CD4-positive, alpha-beta T cell treated with Interferon alpha-2 for 1 hour (primary cell): ENCODE measurements at places on chromosomes 4 and X.

DNA sequence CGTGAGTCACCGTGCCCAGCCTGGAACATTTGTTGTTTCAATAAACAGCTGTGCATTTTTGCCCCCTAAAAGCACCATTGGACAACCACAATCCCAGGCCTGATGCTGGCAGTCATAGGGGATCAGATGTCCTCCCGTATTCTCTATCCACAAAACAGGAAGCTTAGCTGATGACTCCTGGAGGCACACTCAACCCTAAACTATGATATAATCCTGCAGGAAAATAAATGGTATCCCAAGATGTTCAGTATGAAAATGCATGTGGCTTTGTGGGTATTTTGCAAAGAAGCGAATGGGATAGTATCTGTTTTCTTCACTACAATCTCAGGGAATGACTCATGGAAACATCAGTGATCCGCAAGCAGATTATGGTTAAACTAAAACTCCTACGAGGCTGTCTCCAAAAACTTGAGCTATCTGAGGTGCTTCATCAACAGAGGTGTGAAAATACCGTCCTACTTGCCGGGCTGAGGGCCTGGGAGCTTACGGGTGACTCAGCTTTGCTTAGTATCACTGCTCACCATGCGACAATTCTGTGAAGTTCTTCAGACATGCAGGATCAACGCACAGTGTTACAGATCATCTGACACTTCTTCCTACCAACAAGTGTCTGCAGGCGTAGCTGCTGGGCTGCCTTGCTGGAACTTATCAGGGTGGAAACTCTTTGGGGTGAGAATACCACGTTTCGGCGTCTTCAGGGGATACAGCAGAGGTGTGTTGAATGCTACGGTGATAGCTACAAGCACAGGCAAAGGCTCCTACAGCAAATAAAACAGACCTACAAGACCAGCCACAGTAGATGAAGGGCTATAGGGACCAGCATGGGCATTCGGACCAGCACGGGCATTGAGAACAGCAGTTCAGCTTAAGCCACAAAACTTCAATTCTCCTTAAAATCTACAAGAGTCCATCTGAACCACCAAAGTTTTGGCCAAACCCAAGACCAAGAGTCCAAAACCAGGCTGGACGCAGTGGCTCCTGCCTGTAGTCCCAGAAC, 148.5 kb downstream of the DHRSX start:
- DNase-seq = no peak

- no peak for DNase-seq
Measured at GRCh38 chr4:175460414-175460813, 351.6 kb downstream of the GPM6A start.

DNA sequence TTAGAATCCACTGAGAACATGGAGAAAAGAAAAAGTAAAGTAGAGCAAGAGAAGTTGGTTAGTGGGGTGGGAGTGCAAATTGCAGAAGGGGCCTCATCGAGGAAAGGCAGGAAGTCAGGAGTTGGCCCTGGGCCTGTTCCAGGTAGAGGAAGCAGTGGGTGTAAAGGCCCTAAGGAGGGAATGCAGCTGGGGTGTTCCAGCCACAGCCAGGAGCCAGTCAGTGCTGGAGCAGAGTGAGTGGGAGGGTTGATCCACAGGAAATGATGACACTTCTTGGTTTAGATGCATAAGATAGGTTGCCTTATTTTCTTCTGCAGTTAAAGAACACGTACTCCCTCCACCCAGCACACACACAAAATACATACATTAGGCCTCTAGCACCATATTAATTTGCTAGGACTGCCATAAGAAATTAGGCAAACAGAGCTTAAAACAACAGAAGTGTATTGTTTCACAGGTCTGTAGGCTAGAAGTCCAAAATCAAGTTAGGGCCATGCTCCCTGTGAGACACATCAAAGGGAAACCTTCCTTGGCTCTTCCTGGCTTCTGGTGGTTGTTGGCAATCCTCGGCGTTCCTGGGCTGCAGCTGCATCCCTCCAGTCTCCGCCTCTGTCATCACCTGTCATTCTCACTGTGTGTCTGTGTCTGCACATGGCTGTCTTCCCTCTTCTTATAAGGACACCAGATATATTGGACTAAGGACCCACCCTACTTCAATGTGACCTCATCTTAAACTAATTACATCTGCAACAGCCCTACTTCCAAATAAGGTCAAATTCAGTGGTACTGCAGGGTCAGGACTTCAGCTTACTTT, 205.9 kb downstream of the AASDH start:
- no peak for DNase-seq

DNA sequence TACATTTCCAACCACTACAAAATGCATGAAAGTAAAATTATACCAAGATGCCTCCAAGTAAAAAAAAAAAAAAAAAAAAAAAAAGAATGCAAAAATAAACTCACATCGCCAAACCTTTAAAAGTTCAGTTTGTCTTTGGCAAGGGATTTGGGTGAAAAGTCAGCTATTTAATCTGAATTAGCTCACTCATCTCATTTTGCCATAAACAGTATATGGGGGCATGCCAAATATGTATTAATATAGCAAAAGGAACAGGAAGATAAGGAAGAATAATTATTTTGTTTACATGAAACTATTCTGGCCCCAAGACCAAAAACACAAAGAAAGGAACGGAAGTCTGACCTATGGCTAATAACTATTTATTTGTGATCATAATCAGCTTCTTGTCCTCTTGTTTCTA, 114.7 kb upstream of the SLC6A14 start:
- no peak for DNase-seq
